ENCODE measurements at places on chromosomes 6 and 20. TPM values are rescaled to one million over a fixed set of nuclear protein-coding genes. Genes with fewer than 3 reads are reported as not detected.

GRCh38 chr6:92559003-92559402 is 860.4 kb downstream of the EPHA7 start:
- DNase-seq, result no peak

DNA sequence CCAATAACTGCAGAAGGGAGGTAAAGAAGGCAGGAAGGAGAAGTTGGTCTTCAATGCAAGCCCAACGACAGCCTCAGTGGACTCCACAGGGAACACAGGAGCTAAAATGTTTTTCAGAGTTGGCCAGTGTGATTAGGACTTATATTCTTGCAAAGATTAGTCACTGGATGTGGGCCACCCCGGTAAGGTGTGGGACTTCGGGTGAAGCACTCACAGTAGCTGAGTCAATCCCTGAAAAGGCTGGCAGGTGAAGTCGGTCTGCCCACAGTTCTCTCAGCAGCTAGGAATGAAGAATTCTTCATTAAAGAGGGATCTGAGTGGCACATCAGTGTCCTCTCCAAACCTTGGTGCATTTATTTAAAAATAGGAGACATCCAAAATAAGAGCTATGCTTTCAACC is 94.8 kb downstream of the KLHL32 start:
- DNase-seq, result no peak

GRCh38 chr6:119147101-119148053 is 68.9 kb upstream of the FAM184A start:
- DNase-seq, result peak; percentile 98

DNA sequence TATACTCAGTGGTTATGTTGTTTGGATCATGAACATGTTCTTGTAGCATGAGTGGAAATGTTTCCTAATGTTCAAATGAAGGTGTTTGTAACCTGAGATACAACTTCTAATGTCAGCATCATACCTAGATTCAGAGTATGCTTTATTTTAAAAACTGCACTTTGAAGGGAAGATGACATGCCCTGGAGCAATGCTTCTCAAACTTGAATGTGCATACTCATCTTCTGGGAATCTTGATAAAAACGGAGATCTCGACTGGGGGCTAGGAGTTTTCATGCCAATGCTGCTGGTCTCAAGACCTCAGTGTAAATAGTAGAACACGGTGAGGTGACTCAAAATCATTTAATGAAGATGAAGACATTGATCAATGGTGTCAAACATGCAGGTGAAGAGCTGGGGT is 440.0 kb upstream of the NOX3 start:
- DNase-seq, result no peak

DNA sequence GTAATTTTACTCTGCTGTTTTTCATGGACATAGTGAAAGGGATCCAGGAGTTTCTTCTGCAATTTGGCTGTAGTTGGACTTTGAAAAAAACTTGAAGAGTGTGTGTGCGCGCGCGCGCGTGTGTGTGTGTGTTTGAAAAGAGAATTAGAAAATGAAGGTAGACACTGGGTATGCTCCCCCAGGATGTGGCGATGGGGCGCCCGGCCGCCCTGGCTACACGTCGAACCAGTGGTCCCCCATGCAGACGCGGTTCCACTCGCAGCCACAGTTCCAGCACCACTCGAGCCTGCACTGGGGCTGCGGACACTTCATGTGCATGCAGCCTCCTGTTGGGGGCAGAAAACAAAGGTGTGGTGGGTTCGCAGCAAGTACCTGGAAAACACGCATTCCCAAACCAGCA is 76.0 kb upstream of the AGPAT4 start:
- no peak for DNase-seq

DNA sequence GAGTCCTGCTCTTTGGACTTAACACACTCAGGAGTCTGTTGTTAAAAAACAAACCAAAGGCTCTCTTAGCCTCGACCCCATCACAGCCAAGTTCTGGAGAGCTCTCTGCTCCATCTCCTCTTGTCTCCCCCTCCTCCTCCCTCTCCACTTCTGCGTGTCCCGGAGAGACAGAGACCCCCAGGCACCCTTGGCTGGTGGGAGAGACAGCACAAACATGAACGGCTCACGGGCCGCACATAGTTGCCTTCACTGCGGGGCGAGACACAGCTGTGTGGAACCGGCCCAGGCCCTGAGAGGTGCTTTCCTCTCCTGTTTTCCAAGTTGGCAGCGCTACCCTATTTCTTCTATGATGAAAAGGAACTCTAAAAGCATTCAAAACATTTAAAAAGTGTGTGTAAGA is 23.3 kb upstream of the MYT1 start:
- DNase-seq, result no peak

DNA sequence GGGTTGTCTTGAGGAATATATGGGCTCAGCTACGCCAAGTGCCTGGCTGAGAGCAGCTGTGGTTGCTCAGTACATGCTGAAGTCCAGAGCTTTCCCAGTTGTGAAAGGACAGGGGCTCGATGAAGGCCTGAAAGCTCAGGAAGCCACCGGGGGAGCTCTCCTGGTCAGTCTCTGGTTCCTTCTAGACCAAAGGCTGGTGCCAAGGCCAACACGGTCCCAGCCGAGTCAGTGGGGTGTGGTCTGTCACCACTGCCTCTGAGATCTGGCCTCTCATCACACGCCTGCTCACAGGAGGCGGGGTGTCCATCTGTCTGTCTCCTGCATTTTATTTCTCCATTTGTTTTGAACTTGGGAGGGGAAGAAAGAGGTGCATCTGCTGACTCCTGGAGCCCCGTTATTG is 4.9 kb upstream of the FAM83C start:
- DNase-seq, result no peak

GRCh38 chr6:162821102-162821501 is 93.3 kb downstream of the PACRG start:
- no peak for DNase-seq

DNA sequence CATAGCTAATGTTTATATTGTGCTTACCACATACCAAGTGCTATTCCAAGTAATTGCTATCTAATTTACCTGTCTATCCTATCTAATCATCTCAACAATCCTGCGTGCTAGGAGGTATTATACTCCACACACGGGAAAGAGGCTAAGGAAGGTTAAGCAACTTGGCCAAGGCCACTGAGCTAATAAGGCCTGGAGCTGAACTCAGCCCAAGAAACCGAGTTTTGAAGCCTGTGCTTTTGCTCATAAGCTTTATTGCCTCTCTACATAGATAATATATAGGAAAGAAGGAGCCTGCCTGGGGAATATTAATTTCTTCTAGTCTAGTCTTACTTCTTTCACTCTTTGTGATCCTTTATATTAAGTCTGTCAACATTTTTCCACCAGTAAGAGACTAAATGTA is 67.8 kb upstream of the ADGRF4 start:
- DNase-seq, result no peak

GRCh38 chr6:33683051-33683571 is 28.4 kb downstream of the UQCC2 start:
- DNase-seq, result no peak

DNA sequence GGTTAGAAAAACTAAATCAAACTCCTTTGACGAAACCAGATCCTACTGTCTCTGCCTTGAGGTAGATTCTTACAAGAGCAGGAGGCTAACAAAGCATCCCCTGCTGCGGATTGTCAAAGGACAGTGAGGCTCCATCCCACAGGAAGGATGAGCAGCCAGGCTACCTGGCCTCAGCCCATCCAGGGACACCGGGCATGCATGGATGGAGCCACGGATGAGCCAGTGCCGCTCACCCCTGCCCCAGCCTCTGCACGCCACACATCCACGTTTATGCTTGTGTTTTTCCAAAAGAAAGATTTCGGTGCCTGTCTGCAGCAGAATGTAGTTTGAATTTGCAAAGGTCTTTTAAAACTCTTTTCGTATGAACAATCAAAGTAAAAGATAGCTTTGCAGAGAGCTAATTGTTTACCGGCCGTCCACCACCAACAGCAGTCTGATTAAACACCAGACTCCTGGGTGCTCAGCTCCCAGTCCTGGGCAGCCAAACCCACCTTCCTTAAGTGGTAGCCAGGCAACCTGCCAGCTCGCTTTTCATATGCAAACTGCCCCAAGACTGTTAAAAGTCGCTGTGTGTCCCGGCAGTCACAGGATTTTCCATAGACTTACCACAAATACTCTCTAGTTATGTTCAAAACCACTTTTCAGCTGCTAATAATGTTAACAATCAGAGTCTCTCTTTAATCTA is 999 bp downstream of the THBS2 start:
- DNase-seq, result peak; percentile 69

- peak; percentile 98 for DNase-seq
Measured at GRCh38 chr20:50980071-50980681, 21.6 kb downstream of the MOCS3 start.

DNA sequence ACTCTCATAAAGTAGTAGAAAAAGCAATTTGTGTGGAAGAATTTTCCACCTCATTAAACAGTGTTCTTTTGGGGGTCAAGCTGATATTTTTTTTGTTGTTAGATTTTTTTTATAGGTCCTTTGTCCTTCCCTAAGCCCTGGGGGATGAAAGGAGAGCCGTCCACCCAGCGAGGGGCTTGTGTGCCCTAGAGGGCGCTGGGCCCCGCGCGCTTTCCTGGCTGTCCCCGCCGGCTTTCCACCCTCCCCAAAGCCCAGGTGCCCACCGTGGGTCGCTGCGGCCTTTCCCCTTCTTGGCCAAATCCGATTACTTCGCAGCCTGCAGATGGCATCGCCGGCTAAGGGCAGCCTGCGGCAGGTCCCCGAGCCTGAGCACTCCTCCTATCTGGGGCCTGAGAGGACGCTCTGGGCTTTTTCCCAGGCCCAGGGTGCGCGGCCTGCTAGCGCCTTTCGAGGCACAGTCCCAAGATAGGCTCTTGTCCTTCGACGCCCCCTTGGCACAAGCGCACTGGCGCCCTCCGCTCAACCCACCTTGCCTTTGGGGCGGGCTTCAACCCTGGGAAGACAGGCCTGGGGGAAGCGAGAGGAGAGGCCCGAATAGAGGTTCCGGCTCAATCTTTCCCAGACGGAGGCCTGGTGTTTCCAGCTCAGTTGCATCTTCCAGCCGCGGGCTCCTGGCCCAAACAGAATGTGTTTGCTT is 33.6 kb downstream of the TFAP2A start:
- no peak for DNase-seq

DNA sequence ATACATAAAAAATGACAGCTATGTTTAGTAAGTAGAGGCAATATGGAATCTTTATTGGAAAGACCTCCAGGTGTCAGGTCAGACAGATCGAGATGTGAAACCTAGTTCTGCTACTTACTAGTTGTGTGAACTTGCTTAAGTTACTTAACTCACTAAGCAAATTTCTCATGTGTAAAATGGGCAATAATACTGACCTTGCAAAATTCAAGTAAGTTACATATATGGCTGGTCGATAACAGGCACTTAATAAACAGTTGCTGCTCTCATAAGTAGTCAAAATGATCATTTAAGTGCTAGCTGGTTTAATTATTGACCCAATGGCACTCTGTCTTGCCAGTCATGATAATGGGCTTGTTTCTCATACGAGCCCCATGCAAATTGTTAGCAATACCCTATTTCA is 46.0 kb downstream of the VGLL2 start:
- DNase-seq, result no peak

DNA sequence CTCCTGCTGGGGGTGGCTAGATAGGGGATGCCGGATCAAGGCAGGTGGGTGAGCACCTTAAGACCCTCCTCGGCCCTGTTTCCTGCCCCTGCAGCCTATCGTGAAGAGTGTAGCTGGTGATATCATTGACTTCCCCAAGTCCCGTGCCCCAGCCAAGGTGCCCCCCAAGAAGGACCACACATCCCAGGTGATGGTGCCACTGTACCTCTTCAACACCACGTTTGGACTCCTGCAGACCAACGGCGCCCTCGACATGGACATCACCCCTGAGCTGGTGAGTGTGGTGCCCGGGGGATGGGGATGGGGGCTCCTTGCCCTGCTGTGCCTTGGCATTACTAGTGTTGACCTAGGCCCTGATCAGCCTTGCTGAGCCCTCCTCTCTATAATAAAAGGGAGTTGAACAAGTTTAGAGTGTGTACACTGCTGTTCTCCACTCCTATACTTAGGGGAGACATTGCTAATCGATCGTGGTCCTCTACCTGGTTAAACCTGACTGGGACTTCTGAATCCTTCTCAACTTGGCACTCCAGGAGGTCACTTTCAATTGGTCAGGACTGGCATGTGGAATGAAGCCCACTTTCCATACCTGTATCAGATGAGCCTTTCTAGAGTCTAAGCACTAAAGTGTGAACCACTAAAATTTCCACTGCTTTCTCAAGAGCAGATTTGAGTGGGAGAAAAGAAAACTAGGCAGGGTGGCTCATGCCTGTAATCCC is 11.0 kb downstream of the BPIFB3 start:
- DNase-seq, result no peak

DNA sequence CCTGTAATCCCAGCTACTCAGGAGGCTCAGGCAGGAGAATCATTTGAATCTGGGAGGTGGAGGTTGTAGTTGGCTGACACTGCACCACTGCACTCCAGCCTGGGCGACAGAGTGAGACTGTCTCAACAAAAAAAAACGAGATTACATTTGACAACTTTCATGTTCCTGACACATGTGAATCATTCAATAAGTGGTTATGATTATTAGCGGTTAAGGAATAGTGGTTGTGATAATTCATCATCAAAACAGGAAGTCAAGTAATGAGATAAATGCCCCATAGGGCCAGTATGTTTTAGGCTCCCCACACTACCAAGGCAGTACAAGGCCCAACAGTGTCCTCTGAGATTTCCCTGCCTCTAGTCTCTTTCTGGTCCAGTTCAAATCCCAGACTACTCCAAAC is 2.5 kb downstream of the HDDC2 start:
- no peak for DNase-seq

TBC1D7 gene
- total RNA-seq, result 44.2 TPM

GID8 gene
- total RNA-seq, result 27.7 TPM

SPEF1 gene
- 0.09 TPM for total RNA-seq

NKX2-2 gene
- total RNA-seq, result not detected
